Epithelial cell of proximal tubule (primary cell): ENCODE measurements at places on chromosomes 3 and 15. TPM values are rescaled to one million over a fixed set of nuclear protein-coding genes. Genes with fewer than 3 reads are reported as not detected.

DNA sequence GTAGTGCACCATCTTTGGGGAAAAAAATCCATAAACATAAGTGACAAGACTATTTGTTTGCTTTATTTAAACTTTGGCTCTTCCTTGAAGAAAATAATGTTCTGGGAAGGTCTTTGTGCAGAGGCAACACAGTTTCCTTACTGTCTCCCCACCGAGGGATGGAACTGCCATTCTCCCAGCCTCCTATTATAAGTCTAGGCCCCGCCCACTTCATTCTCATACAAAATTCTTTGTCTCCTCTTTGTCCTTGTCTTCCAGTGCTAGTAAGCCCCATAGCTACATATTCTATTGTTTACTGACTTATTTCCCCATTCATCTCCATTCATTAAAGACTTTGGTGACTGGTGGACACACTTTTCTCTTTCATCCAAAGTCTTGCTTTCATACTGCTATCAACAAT is 316.5 kb upstream of the ROBO2 start:
- no peak for DNase-seq

- DNase-seq, result no peak
Measured at GRCh38 chr3:83438188-83438587, 1520.6 kb upstream of the CADM2 start.

- no peak for DNase-seq
Measured at GRCh38 chr3:52144034-52144795, 10.0 kb downstream of the POC1A start.

Gene DISP2
- 0.22 and 0.40 TPM in 2 replicates for total RNA-seq

Gene CYP1A2
- not detected in 2 replicates for total RNA-seq

Gene EPHB3
- 0.07 and 0.92 TPM in 2 replicates for total RNA-seq
